ENCODE measurements at places on chromosomes 3 and 15.

GRCh38 chr3:151275091-151275490 lies 3.3 kb downstream of the P2RY14 start:
- DNase-seq, result no peak

- DNase-seq, result no peak
These were observed 328.1 kb upstream of the ATP10A start for GRCh38 chr15:26191193-26191592.

GRCh38 chr15:40060236-40060961 lies 21.4 kb upstream of the SRP14 start:
- no peak for DNase-seq

GRCh38 chr3:134991003-134991402 lies 195.9 kb downstream of the EPHB1 start:
- no peak for DNase-seq

DNA sequence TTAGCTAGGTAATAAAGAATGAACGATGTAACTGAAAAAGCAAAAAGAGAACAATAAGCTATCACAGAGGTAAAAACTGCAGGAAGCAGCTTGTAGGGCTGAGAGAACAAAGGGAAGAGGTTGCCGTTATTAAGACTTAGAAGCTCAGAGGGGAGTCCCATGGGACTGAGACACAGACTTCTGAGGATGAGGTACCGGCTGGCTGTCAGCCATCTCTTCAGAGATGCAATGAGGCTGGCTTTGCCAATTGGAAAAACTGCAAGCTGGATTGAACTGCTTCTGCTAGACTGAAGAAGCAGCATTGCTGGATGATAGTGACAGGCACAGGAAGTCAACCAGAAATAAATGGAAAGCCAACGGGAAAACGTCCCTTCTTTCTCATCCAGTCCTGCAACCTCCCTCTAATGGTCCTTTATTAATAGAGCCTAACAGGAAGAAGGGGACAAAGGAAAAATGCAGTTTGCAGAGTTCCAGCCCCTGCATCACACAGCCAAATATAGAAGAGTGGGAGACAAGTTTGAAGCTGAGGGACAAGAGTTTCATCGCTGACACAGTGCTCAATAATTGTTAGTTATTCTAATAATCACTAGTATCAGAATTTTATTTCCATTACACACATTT lies 21.1 kb upstream of the KLHL6 start:
- peak; percentile 30 for DNase-seq

DNA sequence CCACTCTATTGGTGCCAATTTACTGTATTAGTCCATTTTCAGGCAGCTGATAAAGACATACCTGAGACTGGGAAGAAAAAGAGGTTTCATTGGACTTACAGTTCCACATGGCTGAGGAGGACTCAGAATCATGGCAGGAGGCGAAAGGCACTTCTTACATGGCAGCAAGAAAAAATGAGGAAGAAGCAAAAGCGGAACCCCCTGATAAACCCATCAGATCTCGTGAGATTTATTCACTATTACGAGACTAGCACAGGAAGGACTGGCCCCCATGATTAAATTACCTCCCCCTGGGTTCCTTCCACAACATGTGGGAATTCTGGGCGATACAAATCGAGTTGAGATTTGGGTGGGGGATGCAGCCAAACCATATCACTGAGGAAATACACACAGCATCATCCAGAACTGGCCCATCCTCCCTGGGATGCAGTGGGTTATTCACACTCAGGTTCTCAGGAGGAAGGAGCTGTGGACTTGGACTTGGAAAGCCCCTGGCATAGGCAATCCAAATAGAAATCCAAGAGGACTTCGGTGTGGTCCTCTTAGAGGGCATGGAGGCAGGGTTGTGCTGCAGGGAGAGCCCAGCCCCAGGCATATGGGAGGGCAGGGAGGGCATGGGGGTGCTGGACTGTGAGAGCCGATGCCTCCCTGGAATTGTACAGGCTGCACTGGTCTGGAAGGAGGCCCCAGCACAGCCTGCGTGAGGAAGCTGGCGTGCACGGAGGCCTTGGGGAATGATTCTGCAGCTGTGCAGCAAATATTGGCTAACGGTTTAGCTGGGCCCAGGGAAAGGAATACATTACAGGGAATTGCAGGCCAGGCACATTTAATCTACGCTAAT lies 62.9 kb downstream of the EFCAB12 start:
- DNase-seq, result no peak

GRCh38 chr15:29811691-29812383 lies 10.4 kb downstream of the TJP1 start:
- DNase-seq, result no peak

DNA sequence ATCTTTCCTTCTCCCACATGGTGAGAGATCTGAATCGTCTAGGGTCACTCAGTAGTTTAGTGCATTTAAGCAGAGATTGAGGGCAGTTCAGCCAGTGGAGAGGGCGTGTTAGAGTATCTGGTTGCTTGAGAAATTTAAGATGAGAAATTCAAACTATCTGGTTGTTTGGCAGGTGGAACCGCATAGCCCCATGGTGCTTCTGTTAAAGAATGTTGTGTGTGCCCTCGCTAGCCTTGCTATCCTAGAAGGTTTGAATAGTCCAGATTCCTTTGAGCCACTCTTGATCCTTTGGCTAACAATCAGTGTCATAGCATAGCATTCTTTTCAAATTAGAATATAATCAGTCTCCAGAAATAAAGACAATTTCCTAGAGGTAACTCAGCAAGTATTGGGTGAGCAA lies 32.1 kb downstream of the ABHD17C start:
- DNase-seq, result no peak

- DNase-seq, result no peak
These were observed 45.3 kb upstream of the EIF5A2 start for GRCh38 chr3:170953736-170954135.

- peak; percentile 85 for DNase-seq
These were observed 163.7 kb downstream of the TCF12 start for GRCh38 chr15:57082054-57082728.

DNA sequence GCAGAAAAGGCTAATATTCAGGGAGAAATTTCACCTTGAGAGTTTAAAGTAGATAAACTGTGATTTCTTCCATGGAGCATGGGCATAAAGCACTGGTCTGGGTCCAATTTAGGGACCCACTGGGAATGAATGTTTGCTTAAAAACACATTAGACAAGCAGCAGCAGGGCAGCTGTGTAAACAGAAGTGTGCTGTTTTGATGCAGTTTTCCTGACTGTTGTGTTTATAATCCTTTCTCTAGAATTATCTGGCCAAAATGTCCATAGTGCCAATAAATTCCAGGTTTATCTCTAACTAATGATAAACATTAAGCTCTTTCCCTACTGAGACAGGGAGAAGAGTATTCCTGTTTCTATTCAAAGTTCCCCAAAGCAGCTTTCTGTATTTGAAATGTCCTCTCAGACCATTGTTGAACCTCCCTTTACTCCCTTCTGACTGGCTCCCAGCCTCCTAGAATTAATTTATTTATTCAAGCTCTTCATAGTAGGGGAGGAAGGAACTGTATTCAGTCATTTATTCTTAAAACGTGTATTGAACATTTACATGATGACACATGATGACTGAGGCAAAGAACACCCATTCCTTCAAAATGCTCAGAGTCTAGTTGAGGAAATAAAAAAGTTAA lies 7.0 kb upstream of the TM4SF18 start:
- peak; percentile 93 for DNase-seq

DNA sequence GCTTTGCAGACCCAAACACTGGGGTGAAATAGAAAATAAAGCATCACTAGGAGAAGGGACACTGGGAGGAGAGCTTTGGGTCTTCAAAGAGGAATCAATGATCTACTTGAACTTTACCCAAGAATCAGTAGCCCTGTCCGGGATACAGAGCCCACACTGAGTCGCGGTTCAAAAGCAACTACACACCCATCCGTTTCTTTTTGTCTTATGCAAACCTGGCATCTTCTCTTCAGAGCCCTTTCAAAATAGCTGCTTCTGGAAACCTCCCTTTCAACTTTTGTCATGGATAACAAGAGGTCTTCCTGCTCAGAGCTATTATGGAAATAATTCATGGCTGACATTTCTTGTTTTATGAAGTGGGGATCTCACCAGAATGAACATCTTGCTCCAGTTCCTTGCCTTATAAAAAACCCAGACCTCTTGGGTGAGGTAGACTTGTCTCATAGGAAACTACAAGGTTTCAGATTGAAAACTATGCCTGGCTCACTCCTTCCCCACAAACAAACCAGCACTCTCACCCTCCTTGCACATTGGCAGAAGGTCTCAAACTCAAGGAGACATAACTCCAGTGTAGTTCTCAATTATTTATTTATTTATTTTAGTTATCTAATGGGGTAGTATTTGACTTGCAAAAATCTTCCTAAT lies 115.1 kb upstream of the ARHGEF3 start:
- no peak for DNase-seq

- DNase-seq, result no peak
These were observed 104.7 kb upstream of the TBC1D5 start for GRCh38 chr3:17847156-17847555.

- no peak for DNase-seq
These were observed 45.5 kb downstream of the PAQR5 start for GRCh38 chr15:69344238-69344637.

DNA sequence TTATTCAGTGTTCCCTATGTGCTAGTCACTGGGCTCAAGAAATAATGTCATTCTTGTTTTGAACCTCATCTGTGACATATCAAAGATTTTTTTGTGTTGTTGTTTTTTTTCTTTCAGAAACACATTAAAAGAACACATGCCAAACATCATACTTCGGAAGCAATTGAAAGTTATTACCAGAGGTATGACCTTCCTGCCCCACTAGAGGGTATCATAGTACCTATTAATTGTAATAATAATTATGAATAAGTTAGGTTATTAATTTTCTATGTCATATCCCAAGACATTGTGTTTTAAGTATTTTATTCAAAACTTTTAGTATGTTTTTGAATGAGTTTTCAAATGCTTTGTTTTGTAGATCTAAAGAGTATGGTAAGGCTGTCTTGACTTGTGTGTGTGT lies 65.7 kb downstream of the CDIN1 start:
- DNase-seq, result peak; percentile 29

DNA sequence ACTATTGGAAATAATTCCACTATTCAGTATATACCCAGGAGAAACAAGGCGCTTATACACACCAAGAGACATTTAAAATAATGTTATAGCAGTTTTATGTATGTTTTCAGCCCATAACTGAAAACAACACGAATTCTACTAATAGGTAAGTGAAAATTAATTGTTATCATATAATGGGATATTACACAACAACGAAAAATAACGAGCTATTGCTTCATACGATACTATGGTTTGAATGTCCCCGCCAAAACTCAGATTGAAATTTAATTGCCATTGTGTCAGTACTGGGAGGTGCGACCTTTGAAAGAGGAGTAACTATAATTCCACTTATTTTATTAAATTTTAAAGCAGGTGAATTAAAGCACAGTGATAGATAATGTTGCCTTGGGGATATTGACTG lies 4.0 kb upstream of the CSRNP1 start:
- DNase-seq, result no peak

- no peak for DNase-seq
These were observed 113.8 kb downstream of the C3orf38 start for GRCh38 chr3:88263417-88264100.

GRCh38 chr3:178743297-178743696 lies 207.1 kb downstream of the KCNMB2 start:
- no peak for DNase-seq

DNA sequence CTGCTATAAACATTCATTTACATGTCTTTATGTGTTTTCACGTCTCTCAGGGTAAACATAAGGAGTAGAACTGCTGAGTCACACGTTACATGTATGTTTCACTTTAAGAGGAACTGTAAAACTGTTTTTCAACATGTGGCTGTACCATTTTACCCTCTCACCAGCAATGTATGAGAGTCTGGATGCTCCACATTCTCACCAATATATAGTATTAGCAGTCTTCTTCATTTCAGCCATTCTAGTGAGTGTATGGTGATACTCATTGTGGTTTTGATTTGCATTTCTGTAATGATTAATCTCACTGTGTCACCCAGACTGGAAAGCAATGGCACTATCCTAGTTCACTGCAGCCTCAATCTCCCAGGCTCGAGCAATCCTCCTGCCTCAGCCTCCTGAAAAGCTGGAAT lies 37.1 kb downstream of the PHC3 start:
- DNase-seq, result no peak

GRCh38 chr15:76799760-76800159 lies 105.4 kb downstream of the SCAPER start:
- no peak for DNase-seq

- no peak for DNase-seq
These were observed 26.5 kb downstream of the RPLP1 start for GRCh38 chr15:69479081-69479480.

GRCh38 chr3:123149525-123149924 lies 52.2 kb upstream of the SEC22A start:
- DNase-seq, result no peak

DNA sequence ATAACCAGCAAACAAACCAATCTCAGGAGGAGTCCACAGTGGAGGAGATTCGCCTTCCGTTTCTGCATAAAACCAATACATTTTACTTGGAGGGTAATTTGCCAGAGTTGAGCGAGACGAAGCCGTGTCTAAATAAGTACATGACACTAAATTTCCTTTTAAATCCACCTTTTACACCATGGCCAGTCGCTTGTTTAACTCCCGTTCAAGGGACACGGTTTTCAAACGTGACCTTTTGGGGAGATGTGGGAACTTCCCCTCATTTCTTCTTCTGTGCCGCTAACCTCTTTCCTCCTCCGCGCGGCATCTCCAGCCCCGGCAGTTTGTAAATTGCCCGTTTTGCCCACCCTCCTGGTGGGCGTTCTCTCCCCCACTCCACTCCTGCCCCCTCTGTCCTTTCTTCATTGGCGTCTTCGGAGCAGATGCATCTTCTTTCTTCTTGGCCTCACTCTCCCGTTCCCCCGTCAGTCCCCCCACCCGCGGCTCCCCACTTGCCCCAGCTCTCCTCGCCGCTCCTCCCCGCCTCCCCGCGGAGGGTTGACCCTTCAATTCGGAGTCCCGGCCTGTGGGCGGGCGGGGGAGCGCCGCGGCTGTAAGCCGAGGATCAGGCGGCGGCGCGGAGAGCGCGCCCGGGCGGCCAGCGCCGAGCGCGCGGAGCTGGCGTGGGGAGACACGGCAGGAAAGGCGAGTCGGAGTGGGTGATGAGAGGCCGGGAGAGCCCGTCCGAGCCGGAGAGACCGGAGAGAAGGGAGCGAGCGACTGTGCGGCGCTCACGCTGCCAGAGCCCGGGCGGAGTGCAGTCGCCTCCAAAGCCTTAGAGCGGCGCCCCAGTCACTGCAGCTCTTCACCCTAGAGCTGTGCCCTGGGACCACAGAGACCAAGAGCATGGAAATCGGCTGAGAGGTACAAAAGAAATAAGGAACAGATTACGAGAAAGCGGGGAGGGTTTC lies at the start of gene NLGN1:
TSS of gene NLGN1 (plus strand) at position 584 of the 950 bp plus-strand sequence.
- peak; percentile 89 for DNase-seq

DNA sequence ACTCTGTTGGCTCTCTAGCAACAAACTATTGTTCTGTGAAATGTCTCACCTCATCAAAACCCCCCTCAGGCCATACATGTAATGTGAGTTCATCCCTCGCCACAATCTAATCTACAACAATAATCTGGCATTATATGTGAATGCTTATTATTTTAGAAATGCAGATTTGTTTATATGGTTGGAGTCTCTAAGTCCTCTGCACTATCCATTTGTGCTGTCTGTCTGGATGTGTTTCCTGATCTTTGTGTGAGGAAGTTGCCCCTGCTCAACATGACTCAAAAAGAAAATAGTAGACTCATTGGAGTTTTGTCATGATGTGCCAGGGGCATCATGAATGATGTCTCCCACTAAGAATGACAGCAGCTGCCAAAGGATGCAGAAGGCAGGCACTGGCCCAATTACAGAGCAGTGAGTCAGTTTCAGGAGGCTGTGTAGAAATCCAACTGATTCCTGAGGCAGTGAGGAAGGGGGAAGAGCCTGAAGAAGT lies 161.6 kb upstream of the PDZRN3 start:
- DNase-seq, result peak; percentile 22

- DNase-seq, result peak; percentile 18
These were observed 659.4 kb upstream of the ADAMTS9 start for GRCh38 chr3:65347166-65347565.
